H54 (cell line): ENCODE measurements at places on chromosomes 6 and 20.
A peak's percentile ranks its signal among the peaks of the same experiment; 100 is the strongest.

- no peak for DNase-seq
Measured at GRCh38 chr6:111661541-111662061, 55.9 kb upstream of the TRAF3IP2 start.

DNA sequence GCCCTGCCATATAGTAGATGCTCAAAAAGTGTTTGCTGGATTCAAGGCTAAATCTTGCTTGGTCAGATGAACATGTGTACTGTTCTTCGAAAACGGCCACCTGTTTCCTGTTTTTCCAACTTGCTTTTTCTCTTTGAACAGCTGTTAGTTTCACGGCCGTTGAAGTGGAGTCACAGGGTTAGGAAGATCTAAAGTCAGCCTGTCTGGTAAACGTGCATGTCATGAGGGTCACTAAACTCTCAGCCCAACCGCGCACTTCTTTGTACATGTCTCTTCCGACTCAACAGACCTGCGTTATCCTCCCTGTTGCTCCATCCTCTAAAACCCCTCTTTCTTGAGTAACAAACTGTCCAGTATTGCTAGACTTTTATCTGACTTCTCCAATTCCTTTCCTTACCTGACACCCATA is 93.2 kb upstream of the MAN1A1 start:
- no peak for DNase-seq

DNA sequence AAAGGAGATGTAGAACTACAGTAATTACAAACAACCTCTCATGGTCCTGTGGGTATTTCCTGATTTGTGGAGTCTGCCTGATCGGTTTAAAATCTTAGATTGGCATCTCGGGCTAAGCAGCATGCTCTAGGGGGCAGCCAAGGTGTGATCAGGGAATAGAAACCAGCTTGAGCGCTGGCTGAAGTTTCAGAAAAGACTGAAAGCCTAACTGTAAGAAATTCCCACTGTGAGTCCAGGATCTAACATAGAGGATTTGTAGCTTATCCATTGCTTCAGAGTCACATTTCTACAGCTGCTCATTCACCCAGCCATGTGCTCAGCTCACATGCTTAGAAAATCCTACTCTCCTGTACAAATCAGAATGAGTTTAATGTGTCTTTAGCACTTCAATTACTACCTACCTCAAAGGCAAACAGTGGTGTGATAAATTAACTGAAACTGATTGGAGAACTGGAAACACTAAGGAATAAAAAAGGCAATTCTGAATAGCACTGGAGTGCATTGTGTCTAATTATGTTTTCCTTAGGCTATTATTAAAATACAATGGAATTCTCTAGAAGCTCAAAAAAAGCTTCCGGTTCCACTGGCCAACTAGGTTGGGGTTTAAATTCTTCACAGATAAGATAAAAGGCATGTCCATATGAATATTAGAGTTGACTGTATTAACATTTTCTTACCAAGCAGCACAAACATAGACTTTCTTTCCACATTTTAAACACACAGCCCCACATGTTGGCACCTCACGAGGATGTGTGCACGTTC is 73.8 kb upstream of the MPC1 start:
- DNase-seq: no peak

- no peak for DNase-seq
Measured at GRCh38 chr20:58023346-58023745, 205.1 kb downstream of the ANKRD60 start.

- no peak for DNase-seq
Measured at GRCh38 chr6:168778201-168778600, 337.2 kb downstream of the SMOC2 start.

DNA sequence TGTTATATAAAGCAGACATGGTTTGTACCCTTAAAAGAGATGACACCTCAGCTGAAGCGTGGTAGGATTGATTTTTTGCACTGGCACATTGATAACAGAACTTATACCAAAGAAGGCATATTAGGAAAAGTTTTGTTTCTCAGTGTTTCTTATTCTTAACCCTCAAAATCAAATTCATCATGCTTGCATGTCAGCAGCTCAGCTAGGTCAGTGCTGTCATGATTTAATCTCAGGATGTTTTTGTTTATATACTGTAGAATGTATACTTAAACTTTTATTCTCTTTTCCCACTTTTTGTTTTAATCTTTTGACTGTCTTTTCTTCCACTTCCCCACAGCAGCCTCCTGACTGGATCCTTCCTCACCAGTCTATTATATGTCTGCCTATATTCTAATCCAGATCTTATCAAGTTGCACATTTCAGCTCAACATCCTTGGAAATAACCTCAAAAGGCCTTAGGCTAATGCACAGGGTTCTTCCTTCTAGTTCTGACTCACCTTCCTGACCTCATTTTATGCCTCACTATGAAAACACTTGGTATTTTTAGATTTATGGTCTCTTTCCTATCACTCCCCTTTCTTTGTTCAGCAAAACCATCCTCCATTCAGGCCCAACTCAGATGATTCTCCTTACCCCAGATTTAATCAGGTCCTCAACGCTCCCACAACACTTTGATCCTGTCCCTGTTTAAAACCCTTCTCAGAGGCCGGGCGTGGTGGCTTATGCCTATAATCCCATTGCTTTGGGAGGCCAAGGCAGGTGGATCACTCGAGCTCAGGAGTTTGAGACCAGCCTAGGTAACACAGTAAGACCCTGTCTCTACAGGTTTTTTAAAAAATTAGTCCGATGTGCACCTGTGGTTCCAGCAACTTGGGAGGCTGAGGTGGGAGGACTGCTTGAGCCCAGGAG is 7.2 kb downstream of the HEBP2 start:
- DNase-seq: peak; percentile 60

- no peak for DNase-seq
Measured at GRCh38 chr6:138622967-138623366, 123.7 kb upstream of the NHSL1 start.

DNA sequence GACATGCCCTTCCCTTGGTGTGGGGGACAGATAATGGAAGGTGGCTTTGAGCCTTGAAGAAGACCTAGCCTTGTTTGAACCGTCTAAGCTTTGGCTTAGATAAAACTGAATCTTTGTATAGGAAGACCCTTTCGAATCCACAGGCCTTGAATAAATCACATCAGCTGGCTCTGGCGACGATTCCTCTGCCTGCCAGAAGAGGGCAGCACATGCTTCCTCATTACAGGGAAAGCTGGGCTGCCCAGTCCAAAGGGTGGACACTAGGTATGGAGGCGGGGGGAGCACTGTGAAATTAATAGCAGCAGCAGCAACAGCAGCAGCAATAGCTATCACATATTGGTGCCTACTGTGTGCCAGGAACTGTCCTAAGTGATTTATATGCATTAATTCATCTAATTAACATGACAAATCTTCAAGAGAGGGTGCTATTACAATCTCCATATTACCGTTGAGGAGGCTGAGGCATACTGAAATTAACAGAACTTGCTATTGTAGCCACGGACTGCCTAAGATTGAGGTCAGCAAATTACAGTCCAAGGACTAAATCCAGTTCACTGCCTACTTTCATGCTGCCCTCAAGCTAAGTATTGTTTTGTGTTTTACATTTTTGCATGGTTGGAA is 85.1 kb downstream of the CLIC5 start:
- peak; percentile 72 for DNase-seq

GRCh38 chr20:19913349-19913748 is 103.8 kb upstream of the NAA20 start:
- no peak for DNase-seq

DNA sequence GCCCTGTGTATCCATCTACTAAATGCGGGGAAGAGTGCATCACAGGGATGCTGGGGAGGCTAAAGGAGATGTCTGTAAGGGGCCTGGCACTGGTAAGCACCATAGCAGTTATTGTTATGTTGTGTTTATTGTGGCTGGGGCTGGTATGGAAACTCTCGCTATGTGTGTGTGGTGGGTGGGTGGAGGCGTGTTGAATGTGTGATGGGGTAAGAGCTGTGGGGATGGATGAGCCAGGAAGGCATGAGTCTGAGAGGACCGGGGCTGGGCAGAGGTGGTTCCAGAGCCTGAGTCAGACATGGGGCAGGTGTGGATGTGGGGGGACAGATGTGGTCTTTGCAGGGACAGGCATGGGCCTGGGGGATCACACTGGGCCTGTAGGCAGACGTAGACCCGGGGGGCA is 88.1 kb downstream of the GRM4 start:
- no peak for DNase-seq

DNA sequence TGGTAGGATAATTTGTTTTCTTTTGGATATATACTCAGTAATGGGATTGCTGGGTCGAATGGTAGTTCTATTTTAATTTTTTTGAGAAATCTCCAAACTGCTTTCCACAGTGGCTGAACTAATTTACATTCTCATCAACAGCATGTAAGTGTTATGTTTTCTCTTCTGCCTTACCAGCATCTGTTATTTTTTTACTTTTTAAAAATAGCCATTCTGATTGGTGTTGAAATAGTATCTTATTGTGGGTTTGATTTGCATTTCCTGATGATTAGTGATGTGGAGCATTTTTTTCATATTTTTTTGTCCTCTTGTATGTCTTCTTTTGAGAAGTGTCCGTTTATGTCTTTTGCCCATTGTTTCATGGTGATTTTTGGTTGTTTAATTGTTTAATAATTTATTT is 11.9 kb downstream of the HINT3 start:
- DNase-seq: no peak

- no peak for DNase-seq
Measured at GRCh38 chr6:91816335-91816734, 1229.5 kb upstream of the MAP3K7 start.

- no peak for DNase-seq
Measured at GRCh38 chr20:910132-910869, 5.8 kb downstream of the ANGPT4 start.

DNA sequence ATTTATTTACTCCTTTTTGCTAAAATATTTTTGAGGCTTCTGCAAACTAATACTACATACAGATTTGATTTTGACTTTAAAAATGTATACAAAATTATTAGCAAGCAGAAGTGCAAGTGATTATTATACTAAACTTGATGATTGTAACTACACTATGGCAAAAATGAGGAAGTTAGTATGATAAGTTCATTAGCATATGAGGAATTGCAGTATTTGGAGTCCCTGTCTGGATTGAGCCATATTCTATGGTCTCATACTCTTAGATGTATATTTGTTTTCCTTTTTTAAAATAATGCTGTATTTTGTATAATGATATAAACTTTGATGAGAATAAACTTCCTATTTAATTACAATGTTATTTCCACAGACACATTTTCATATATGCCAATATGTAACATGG is 13.9 kb downstream of the CRISP3 start:
- DNase-seq: no peak

DNA sequence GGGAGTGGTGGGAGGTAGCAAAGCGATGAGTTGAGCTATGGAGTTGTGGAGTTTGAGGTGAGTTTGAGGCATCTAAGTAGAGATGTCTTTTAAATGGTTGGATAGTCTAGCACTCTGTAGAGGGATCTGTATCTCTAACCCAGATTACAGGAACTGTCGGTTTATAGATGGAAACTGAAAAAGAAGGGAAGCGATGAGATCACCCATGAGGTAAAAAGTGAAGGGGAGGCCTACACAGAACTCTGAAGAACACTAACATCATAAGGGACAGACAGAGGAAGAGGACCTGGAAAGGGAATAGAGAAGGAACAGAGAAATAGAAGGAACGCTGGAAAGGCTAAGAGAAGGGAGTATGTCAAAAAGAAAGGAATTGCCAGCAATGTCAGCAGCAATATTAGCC is 2.5 kb downstream of the HINT3 start:
- DNase-seq: no peak

GRCh38 chr6:33709605-33710295 is 1.8 kb downstream of the UQCC2 start:
- DNase-seq: no peak

- no peak for DNase-seq
Measured at GRCh38 chr6:137067399-137067798, 22.6 kb upstream of the IL20RA start.

DNA sequence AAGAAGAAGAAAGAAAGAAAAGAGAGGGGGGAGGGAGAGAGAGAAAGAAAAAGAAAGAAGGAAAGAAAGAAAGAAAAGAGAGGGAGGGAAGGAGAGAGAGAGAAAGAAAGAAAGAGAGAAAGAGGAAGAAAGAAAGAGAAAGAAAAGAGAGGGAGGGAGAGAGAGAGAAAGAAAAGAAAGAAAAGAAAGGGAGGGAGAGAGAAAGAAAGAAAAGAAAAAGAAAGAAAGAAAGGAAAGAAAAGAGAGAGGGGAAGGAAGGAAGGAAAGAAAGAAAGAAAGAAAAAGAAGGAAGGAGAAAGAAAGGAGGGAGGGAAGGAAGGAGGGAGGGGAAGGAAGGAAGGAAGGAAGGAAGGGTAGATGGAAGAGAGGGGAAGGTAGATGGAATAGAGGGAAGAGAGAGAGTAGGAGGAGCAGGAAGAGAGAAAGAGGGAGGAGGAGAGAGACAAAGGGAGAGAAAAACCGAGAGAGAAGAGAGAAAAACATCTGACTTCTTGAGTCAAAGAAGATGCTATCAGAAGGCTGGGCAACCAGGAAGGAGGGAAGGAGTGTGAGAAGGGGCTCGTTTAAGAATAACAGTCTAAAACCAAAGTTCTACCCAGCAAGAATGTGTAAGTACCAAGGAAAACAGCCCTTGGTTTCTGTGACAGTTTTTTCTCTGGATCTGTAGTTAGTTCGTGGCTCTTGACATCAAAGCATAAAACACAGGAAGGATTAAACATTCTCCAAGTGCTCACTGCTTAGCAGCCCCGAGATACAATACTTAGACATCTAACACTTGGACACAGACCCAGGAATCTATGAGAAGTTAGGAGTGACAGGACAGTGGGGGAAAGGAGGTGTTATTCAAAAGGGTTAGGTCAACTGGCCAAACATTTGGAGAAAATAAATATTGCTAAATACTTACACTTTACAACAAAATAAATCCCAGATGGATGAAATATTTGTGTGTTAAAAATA is 131.9 kb upstream of the STMND1 start:
- DNase-seq: no peak

- DNase-seq: no peak
Measured at GRCh38 chr6:47834196-47834595, 52.4 kb downstream of the OPN5 start.

GRCh38 chr6:33192105-33192646 is at the start of gene COL11A2:
COL11A2 (minus strand) TSS chr6:33192467; CDS start chr6:33192240, 227 bp downstream.
- no peak for DNase-seq

DNA sequence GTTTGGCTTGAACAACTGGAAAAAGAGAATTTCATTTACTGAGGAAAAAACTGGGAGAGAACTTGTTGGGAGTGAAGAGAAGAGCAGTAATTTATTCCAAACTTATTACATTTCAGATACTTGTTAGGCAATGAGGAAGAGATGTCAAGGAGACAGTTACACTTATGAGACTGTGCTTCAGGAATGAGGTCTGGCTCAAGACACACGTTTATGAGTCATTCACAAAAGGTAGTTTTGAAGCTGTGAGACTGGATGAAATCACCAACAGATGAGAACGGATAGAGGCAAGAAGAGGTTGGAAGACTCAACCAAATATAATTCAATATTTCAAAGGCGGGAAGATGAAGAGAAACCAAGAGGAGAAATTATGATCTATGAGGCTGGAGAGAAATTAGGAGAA is 70.6 kb upstream of the DEFB112 start:
- no peak for DNase-seq

GRCh38 chr6:26003102-26003694 is 40.6 kb downstream of the TRIM38 start:
- DNase-seq: no peak
